ENCODE measurements at places on chromosomes 3 and 15. TPM values are rescaled to one million over a fixed set of nuclear protein-coding genes. Genes with fewer than 3 reads are reported as not detected.

Gene PAK6
- 7.4 TPM for total RNA-seq

DNA sequence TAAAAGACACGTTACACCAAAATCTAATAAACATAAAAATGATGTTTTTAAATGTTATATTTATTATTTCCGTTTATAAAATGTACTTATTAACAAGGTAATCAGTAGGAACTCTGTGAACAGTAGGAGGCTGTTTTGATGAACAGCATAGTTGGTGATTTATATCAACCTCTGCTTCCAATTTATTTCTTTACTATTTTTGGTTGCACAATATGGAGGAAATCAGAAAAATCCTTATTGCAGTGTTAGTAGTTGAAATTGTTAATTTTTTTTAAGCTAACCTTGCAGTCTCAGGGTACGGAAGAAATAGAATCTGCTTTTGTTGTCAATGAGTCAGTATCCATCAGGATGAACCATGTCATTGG is 5.0 kb upstream of the SNX22 start:
- no peak for DNase-seq

Gene OR5K2
- not detected for total RNA-seq

DNA sequence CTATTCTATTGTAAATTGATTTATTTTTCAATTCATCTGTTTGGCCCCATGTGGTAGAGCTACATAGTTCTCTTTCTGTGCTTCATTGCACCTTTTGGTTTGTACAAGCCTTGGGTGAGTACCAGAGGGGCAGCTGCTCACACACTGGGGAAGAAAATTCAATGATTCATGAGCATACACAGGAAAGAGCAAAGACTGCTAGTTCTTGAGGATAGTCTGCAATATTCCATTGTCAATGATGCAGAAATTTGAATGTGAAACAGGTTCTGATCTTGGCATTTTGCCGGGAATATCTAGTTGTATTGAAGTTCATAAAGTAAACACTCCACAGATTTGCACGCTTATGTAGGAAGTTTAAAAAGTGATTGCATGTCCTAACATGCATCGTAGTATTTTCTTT is 304.6 kb downstream of the NAALADL2 start:
- no peak for DNase-seq

GRCh38 chr3:177177749-177178221 is 19.5 kb downstream of the TBL1XR1 start:
- no peak for DNase-seq

DNA sequence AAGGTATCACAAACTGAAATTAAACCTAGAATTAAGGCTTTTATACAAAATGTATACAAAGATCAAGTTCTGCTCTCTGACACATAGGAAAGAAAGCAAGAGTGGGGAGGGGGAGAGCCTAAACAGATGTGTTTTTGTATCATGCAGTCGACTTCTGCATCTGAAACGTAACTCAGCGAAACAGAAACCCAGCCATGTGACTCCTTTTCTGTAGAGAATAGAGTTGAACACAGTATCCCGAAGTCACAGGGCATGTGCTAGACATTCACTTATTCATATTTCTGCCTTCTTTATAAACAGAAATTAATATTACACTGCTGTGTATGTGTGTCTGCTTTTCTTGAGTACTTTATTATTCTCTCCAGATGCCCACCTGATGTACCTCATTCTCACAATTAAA is 121.0 kb downstream of the PDZRN3 start:
- no peak for DNase-seq

GRCh38 chr15:73621286-73621826 is 11.8 kb downstream of the NPTN start:
- no peak for DNase-seq

Gene ZIC4
- total RNA-seq, result not detected

DNA sequence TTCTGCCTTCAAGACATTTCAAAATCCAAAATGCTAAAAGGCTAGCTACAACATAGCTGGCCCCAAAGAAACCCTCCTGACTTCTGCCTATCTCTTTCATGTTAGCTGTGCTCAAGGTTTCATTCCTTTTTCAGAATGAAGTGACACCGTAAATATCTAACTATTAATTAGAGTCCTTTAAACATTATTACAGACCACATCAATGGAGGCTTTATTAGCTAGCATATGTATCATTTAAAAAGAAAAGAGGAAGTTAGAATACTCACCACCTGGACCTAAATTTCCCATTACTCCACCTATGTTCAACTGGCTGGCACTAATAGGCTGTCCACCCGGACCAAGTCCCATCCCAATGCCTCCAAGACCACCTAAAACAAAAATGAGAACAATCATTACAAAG is 24.6 kb downstream of the MYEF2 start:
- DNase-seq, result no peak

DNA sequence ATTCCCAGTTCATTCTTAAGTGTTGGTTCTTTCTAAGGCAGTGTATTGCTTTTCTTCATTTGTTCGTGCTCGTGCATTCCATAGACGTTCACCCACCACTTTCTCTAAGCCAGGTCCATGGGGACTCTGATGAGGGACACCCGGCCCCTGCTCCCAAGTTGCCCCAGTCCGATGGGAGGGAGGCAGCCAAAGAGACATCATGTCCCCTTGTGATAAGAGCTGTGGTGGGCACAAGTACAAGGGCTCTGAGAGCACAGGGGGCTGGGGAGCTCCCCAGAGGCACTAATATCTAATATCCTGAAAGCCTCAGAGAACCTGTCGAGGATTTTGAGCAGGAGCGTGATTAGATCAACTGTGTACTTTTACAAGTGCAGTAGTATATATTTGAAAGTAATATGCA is 6.3 kb downstream of the SPSB4 start:
- no peak for DNase-seq

Gene AGBL1
- total RNA-seq, result 0.04 TPM

DNA sequence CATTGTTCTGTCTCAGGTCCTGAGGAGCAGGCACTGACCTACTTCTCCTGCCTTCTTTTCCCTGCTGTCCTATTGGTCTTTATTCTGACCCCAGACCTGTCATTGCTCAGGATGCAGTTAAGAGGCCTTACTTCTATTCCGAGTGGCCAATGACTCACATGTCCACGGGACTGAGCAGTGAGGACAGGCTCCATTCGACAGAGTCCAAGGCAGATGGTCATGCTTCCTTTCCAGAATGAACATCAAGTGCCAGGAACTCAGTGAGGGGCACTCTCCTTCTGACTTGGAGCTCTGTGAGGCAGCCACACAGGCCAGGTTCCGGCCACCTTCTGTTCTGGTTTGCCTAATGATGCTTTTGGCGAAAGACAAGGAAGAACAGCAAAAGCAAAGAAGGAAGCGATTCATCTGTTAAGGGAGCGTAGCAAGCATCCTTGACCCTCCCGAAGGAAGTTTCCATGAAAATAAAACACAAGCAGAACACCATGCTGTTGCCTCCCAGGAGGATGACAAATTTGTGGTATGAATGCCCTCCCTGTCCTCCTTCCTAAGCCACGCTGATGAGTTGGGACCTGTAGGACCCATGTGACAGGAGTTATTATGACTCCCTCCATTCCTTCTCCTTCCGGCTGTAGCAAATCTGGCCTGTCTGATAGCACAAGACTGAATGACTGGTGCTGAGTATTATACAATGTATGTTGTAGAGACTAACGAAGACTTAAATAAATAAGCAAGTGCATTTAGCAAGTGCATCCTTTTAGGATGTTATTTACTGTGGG is 14.4 kb upstream of the TPRG1 start:
- DNase-seq, result no peak

Gene CCDC14
- 7.2 TPM for total RNA-seq

Gene LRTM1
- total RNA-seq, result not detected

Gene PODXL2
- 1.1 TPM for total RNA-seq

DNA sequence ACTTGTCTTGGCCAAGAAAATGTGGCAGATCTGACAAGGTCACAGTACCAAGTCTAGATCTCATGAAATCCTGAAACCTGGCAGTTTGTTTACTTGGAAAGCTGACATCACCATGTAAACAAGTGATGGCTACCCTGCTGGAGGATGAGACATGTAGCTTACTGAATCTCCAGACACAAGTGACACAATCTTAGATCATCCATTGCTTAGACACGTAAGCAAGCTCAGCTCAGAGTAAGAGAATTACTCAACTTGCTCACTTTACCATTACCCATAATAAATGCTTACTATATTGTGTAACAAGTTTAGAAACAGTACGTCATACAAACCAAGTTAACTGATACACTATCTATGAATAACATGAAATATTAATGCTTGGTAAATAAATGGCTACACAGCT is 263.8 kb downstream of the TBC1D5 start:
- DNase-seq, result no peak

- no peak for DNase-seq
Observed at GRCh38 chr3:9396301-9396631, 1.1 kb upstream of the SETD5 start.

Gene SERF2
- 1,079 TPM for total RNA-seq
